Smooth muscle cell of the umbilical artery (primary cell): ENCODE measurements at places on chromosomes 1 and 21. TPM values are rescaled to one million over a fixed set of nuclear protein-coding genes. Genes with fewer than 3 reads are reported as not detected.

Gene NTNG1
- 0.30 and 2.2 TPM in 2 replicates for total RNA-seq

Gene ZSWIM5
- total RNA-seq, result under 0.01 TPM in 1 of 2 replicates, not detected in the other

Gene CELA2A
- total RNA-seq, result not detected in 2 replicates

Gene LAD1
- total RNA-seq, result not detected in 2 replicates

Gene ERVH48-1
- total RNA-seq, result not detected in 2 replicates

Gene MMP23B
- 17.6 and 23.2 TPM in 2 replicates for total RNA-seq

Gene VSIG8
- total RNA-seq, result 0.23 TPM in 1 of 2 replicates, not detected in the other

Gene GPR37L1
- total RNA-seq, result 0.05 and 0.30 TPM in 2 replicates

Gene TMEM61
- not detected in 2 replicates for total RNA-seq

Gene PGLYRP4
- not detected in 2 replicates for total RNA-seq

Gene C1orf174
- 24.3 and 29.5 TPM in 2 replicates for total RNA-seq

Gene FAM76A
- total RNA-seq, result 11.8 and 12.2 TPM in 2 replicates
